Activated naive CD8-positive, alpha-beta T cell treated with anti-CD3 and anti-CD28 coated beads for 36 hours (primary cell): ENCODE measurements at places on chromosomes 2 and 18. TPM values are rescaled to one million over a fixed set of nuclear protein-coding genes. Genes with fewer than 3 reads are reported as not detected.

DNA sequence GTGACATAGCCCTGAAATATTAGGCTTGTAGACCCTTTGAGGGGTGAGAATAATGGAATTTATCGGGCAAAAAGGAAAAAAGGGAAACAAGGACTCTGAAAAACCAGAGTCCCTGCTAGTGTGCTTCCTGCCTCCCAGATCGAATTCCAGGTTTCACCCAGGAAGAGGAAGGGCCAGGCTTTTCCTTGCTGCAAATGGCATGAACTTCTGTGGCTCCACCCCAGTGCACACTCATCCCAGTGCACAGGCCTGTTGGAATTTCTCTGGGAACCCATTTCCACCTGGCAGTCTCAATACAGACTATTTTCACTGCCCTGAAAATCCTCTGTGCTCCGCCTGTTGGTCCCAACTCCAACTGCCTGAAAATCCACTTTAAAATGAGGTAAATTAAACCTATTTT lies 29.9 kb downstream of the C18orf54 start:
- DNase-seq: no peak

DNA sequence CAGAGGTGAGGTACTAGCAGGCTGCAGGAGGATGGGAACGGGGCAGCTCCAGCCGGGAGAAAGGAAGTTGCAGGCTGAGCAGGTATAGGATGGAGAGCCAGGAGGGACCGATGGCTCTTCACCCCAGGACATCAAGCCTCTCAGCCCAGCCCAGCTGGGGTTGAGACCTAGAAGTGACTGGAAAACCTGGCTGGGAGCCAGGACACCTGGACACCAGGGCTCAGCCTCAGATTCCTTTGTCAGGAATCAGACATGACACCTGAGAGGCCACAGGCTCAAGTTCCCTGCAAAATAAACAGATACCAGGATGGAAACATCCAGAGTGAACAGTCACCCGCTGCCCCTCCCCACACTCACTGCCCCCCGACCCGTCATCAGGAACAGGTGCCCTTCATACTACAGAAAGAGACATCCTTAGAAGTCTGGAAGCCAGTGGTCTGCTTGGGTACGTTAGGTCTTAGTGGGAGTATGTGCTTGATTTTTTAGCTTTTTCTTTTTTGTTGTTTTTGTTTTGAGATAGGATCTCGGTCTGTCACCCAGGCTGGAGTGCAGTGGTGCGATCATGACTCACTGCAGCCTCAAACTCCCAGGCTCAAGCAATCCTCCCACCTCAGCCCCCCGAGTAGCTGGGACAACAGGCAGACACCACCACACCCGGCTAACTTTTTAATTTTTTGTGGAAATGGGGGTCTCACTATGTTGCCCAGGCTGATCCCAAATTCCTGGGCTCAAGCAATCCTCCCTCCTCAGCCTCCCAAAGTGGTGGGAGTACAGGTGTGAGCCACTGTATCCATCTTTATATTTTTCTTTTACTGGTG lies 95.7 kb upstream of the STPG4 start:
- DNase-seq: no peak

GRCh38 chr18:51651761-51652160 lies 454.3 kb upstream of the MEX3C start:
- DNase-seq: no peak

DNA sequence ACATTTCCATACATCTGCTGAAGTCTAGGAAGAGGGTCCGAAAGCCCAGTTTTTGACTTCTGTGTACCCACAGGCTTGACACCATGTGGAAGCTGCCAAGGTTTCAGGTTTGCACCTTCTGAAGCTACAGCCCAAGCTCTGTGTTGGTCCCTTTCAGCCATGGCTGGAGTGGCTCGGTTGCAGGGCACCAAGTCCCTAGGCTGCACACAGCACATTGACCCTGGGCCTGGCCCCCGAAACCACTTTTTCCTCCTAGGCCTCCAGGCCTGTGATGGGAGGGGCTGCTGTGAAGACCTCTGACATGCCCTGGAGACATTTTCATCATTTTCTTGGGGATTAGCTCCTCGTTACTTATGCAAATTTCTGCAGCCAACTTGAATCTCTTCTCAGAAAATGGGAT lies 55.7 kb downstream of the CCDC141 start:
- no peak for DNase-seq

Gene TFPI
- total RNA-seq: not detected

- DNase-seq: no peak
Measured at GRCh38 chr18:70321616-70322015, 32.8 kb downstream of the SOCS6 start.

DNA sequence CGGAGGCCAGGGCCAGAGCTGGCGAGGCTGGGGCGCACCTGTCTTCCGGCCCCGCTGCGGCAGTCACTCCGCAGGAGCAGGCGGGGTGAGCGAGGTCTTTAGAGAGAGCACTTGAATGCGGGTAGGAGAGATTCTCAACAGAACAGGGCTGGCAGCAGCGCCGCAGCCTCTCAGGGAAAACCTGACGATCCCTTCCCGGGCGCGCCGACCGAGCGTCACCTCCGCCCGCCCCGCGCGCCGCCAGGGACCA lies 526 bp downstream of the PRKRA start:
- no peak for DNase-seq

DNA sequence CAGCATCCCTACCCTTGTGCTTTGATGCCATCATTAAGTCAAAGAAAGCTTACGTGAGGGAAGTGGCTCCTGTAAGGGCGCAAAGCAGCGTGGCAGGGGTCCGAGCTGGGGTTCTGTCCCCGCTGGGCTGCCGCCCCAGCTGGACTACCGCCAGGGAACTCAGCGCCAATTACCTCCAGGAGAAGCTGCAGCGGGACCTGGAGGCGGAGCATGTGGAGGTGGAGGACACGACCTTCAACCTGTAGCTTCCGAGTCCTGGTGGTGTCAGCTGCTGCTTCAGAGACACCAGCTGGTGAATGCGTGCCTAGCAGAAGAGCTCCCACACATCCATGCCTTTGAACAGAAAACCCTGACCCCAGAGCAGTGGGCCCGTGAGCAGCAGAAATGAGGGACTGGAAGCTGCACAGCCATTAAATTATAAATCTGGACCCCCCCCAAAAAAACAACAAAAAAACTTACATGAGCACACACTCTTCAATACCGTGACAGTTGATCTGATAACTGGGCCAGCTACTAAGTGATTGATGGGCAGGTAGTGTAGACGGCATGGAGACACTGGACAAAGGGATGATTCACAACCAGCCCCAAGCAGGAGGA lies 20.1 kb upstream of the YES1 start:
- peak; percentile 20 for DNase-seq

DNA sequence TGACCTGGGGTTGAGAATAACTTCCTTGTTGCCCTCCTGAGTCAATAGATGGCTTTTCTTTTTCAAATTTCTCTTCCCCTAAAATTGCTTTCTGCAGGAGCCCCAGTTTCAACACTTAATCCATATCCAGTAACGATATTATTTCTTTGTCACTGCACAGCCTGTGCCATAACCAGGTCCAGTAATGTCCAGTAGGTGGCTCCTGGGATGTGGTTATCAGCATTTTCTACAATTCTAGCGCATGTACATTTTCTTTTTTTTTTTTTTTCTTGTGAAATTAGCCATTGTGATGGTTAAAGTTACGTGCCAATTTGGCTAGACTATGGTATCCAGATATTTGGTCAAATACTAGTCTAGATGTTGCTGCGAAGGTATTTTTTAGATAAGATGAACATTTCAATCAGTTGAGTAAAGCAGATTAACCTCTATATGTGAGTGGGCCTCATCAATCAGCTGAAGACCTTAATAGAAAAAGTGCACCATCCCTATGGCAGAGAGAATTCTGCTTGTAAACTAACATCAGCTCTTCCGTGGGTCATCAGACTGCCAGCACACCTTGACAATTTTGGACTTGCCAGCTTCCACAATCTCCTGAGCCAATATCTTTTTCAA lies 72.9 kb upstream of the SCG2 start:
- no peak for DNase-seq

DNA sequence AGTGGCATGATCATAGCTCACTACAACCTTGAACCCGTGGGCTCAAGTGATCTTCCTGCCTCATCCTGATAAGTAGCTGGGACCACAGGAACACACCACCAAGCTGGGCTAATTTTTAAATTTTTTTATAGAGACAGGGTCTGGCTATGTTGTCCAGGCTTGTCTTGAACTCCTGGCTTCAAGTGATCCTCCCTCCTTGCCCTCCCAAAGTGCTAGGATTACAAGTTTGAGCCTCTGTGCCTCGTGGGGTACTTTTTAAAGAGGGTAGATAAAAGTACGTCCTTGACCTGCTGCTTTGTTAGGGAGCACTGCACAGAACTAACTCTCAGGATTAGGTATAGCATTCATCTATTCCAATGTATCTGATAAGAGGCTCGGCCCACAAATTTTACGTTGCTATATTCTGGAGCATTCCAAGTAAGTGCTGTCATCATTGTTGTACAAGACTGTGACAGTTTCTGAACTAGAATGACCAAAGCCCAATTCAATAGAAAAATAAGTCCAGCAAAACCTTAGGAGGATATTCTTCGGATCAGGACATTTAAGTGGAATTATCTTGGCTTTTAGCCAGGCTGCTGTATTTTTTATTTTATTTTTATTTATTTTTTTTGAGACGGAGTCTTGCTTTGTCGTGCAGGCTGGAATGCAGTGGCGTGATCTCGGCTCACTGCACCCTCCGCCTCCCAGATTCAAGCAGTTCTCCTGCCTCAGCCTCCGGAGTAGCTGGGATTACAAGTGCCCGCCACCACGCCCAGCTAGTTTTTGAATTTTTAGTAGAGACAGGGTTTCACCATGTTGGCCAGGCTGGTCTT lies 4.1 kb downstream of the MTCL1 start:
- DNase-seq: no peak

Gene FHL2
- 4.7 TPM for total RNA-seq

GRCh38 chr2:71798266-71799012 lies 345.1 kb downstream of the DYSF start:
- peak; percentile 20 for DNase-seq

Gene DRC1
- total RNA-seq: not detected

- no peak for DNase-seq
Measured at GRCh38 chr2:49199266-49199665, 45.0 kb upstream of the FSHR start.

DNA sequence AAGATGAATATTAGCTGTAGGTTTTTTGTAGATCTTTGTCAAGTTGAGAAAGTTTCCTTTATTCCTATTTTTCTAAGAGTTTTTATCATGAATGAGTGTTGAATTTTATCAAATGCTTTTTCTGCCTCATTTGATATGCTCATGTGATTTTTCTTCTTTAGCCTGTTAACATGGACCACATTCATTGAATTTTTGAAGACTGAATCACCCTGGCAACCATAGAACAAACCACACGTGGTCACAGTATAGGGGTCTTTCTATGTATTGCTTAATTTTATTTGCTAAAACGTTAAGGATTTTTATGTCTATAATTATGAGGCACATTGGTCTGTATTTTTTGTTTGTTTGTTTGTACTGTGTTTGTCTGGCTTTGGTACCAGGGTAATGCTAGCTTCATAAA lies 201.7 kb upstream of the CWC22 start:
- DNase-seq: no peak

Gene CFAP210
- not detected for total RNA-seq

Gene RGPD3
- total RNA-seq: 0.04 TPM

- no peak for DNase-seq
Measured at GRCh38 chr18:64806691-64807090, 657.8 kb upstream of the LINC00305 start.

DNA sequence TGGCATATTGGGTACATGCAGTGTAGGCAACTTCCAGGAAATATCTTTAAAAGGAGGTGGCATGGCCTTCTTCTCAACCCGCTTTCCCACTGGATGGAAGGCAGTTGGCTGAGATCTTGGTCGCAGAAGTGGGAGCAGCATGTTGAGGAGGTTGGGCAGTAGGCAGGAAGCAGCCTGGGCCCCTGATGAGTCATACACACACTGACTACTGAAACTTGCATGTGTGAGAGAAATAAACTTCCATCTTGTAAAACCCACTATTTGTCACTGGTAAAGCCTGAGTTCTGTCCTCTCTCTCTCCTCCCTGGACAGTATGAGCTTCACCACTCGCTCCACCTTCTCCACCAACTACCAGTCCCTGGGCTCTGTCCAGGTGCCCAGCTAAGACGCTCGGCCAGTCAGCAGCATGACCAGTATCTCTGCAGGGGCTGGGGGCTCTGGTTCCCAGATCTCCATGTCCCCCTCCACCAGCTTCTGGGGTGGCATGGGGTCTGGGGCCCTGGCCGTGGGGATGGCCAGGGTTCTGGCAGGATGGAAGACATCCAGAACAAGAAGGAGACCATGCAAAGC lies 233.8 kb upstream of the SPRED2 start:
- DNase-seq: peak; percentile 11

GRCh38 chr2:132609101-132609890 lies 60.7 kb downstream of the LYPD1 start:
- no peak for DNase-seq

Gene CTDSP1
- 67.8 TPM for total RNA-seq

Gene CSRNP3
- not detected for total RNA-seq

DNA sequence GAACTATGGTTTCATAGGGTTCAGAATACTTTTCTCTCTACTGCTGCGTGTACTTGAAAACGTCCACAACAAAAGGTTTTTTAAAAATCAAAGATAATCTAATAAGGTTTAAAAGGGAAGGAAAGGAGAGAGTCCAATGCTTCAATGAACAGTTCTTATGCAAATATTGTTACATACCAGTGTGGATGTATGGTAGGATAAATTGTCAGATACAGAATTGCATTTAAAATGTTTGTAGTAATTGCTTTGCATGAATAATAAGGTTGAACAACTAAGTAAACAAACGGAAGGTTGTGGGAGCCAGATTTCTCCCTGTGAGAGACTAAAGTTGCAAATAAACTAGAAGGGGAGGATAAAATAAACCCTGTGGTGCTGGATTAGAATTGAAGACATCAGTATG lies 53.8 kb upstream of the RBBP8 start:
- no peak for DNase-seq

Gene FLACC1
- total RNA-seq: 1.3 TPM

Gene HRH4
- total RNA-seq: not detected

DNA sequence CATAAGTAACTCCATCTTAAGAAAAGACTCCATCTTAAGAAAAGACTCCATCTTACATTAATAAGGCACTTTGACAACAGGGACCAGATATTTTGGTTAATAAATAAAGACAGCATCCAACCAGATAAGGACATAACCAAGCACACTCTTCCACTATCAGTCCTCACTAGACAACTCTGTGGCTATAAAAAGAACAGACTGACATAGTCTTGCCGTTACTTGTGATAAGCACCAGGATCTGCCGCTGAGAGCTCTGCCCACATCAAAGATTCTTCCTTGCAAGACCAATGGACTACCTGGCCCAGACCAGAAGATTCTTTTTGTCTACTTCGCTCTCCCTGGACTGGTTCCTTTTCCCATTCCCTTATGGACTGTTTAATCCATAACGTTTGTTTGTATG lies 667.4 kb downstream of the NYAP2 start:
- no peak for DNase-seq

GRCh38 chr18:69935319-69936190 lies 12.1 kb downstream of the CD226 start:
- DNase-seq: peak; percentile 88

Gene CYP27C1
- not detected for total RNA-seq
